ENCODE measurements at places on chromosomes 3 and 15. TPM values are rescaled to one million over a fixed set of nuclear protein-coding genes. Genes with fewer than 3 reads are reported as not detected.

The HYAL3 gene
- total RNA-seq: 3.7 TPM

The NR1I2 gene
- total RNA-seq: not detected

The ATP13A5 gene
- not detected for total RNA-seq

The MUC4 gene
- total RNA-seq: not detected

The TM4SF1 gene
- 0.83 TPM for total RNA-seq

The APBA2 gene
- total RNA-seq: 27.1 TPM

The PRSS50 gene
- total RNA-seq: not detected

The TRPM1 gene
- not detected for total RNA-seq

The VIPR1 gene
- 33.4 TPM for total RNA-seq

The CRABP1 gene
- not detected for total RNA-seq

The STRC gene
- total RNA-seq: 1.8 TPM

The LRRN1 gene
- not detected for total RNA-seq

The SLC24A5 gene
- total RNA-seq: not detected

The TRH gene
- total RNA-seq: not detected

The CNTN3 gene
- total RNA-seq: not detected

The CX3CR1 gene
- 0.65 TPM for total RNA-seq

The ZNF501 gene
- 2.4 TPM for total RNA-seq

The EIF4E3 gene
- 41.4 TPM for total RNA-seq

The FRMD5 gene
- not detected for total RNA-seq

The SYNPR gene
- total RNA-seq: not detected

The MUC20 gene
- 13.2 TPM for total RNA-seq

The CATSPER2 gene
- 7.8 TPM for total RNA-seq

The PARP15 gene
- 69.3 TPM for total RNA-seq

The CEMIP gene
- 0.15 TPM for total RNA-seq

The SELENOS gene
- 28.0 TPM for total RNA-seq

The JAGN1 gene
- 15.4 TPM for total RNA-seq

The LYZL4 gene
- not detected for total RNA-seq

The NEIL1 gene
- total RNA-seq: 45.0 TPM

The SATB1 gene
- total RNA-seq: 208 TPM

The BFSP2 gene
- 1.5 TPM for total RNA-seq

The IRAK2 gene
- total RNA-seq: 5.0 TPM

The NRG4 gene
- total RNA-seq: not detected

The PLXNA1 gene
- 16.4 TPM for total RNA-seq

The SCAANT1 gene
- 1.7 TPM for total RNA-seq

The CCR3 gene
- 0.23 TPM for total RNA-seq

The CADM2 gene
- total RNA-seq: 1.2 TPM

The ABI3BP gene
- not detected for total RNA-seq

The TAGLN3 gene
- 0.32 TPM for total RNA-seq

The MRAS gene
- total RNA-seq: 1.6 TPM

The UROC1 gene
- total RNA-seq: not detected

The KCNMB3 gene
- 0.57 TPM for total RNA-seq

The TMEM158 gene
- 6.5 TPM for total RNA-seq

The ESYT3 gene
- 0.40 TPM for total RNA-seq

The ZNF662 gene
- 1.4 TPM for total RNA-seq

The RNF7 gene
- 68.2 TPM for total RNA-seq

The DNASE1L3 gene
- not detected for total RNA-seq

The DOCK3 gene
- total RNA-seq: 1.9 TPM

The PFKFB4 gene
- 3.3 TPM for total RNA-seq

The LHFPL4 gene
- total RNA-seq: not detected

The PCOLCE2 gene
- total RNA-seq: not detected

The RETNLB gene
- total RNA-seq: not detected

Data from T-helper 17 cell (primary cell).